ENCODE measurements at places on chromosomes 3 and 15.

GRCh38 chr3:27758083-27758482 is 36.0 kb upstream of the EOMES start:
- DNase-seq: no peak

- peak; percentile 15 for DNase-seq
Measured at GRCh38 chr15:40061212-40061901, 22.4 kb upstream of the SRP14 start.

DNA sequence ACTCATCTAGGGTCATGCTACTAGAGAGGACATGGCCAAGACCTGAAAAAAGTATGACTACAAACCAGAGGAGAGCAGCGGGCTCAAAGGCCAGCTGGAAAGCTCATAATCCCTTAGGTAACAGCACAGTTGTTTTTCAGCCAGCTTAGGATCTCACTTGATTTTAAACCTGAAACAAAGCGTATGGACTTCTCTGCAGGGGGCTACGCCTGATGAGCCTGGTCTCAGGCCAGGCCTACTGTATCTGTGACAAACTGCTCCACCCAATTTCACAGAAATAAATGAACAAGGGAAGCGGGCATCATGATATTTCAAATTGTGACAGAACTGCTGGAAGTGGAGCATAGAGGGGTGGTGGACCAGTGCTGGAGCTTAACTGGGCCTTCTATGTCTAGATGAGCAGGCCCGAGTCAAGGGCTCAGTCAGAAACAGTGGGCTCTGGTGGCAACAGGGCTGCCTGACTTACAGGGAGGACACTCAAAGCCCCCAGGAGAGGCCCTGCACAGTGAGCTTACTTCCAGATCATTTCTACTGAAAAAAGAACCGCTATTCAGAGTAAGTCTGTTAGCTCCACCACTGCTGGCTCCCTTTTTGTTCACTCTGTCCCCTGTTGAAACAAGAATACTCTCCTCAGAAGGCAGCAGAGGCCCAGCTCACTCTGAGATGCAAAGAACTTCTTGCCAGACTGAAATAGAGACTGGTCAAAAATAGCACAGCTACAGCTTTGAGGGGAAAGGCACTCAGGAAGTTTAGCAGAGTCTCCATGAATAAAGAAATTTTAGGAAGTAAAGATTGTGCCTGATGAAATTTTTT is 47.0 kb downstream of the LRIG1 start:
- no peak for DNase-seq

DNA sequence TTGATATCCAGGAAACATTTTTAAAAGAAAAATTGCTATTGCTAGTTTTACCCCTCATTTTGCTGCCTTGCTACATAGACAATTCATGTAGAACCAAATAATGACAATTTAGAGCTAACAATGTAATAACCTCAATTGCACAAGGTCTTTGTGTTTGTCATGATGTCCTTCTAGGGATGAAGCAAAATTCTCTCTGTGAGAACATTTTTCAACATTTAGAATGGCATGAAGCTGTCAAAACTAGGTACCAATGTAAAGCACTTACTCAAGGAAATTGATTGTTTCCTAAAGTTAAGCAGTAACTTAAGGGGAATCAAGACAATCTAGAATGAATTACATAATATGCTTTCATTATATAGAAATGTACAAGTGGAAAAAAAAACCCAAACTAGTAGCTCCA is 7.9 kb upstream of the FGF7 start:
- no peak for DNase-seq

GRCh38 chr3:117562000-117562399 is 852.4 kb downstream of the TUSC7 start:
- DNase-seq: no peak

DNA sequence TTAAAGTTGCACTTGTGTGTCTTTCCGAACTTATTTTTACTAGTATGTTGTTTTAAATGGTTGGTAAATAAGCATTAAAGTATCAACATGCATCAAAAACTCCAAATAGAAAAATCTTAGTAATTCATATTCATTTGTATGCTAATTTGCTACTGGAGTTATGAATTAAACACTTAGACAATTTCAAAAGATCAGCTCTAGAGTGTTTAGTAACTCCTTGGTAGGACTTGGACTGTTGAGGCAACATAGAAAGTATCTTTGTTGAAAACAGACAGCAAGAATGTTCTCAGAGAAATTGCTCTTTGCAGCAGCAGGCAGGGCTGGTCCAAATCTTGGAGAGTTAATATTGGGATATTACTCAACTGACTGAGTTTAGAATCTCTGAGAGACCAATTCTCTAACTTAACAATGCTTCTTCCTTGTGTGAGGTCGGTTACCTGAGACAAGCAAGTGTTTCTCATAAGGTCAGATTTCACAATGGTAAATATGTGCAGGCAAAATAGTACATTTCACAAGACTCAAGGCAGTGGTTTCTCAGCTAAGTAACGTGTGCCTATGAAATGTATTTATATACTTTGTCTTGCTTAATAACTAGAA is 147.8 kb upstream of the IL12A start:
- DNase-seq: no peak

DNA sequence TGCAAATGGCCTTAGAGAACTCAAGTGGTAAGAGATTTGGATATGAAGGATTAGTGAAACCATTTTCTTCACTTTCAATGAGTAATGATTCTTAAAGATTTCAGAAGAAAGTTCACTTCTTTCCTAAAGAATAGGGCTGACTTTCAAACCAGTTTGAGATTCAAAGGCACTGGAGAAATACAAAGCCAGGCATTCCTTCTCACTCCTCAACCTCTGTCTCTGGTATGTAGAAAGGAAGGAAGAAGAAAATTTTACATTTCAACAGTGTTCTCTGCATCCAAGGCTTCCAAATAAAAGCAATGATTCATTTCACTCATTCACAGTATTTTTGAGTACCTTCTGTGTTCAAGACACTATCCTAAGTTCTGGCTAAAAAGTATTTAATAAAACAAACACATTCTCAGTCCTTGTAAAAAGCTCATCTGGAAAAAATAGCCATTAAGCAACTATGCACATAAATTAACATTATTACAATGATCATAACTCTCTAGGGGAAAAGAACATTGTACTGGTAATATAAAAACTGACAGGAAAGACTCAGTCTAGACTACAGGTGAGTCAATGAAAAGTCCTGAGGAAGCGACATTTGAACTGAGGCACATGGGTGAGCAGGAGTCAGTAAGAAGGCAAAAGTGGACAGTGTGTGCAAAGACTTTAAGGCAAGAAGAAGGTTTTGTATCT is 79.5 kb downstream of the IMPG2 start:
- DNase-seq: no peak

DNA sequence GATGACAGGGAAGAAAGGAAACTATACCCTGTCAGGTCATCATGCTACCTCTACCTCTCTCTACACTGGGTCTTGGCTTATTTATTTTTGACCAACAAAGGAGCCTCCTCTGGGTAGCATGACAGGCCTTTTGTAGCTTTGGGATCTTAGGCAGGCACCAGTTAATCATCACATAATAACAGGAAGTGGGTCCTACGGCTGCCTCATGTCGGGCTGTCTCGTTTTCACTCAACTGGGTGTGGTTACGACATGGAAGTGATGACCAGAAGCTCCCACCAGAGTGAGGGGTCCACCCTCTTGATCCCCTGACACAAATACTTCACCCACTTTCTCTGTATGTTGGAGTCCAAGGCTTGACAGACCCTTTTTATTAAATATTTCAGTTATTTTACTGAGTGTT is 105.3 kb downstream of the CD47 start:
- no peak for DNase-seq

GRCh38 chr15:100766243-100767000 is 113.2 kb upstream of the ALDH1A3 start:
- DNase-seq: no peak

DNA sequence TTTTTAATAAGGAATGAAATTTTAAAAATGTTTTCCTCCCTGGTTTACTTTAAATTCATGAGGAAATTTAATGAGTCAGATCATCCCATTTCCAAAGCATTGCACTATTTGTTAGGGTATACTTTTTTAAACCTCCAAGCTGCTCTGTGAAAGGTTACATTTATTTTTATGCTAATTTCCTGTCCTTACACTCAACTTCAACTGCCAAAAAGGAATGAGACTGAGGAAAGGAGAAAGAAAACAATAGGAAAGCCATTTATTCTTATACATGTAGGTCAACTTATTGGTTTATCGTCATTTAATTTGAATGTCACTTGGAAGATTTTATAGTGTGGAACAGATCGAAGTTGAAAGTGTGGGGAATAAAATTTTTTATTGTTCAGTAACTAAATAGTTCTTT is 104.1 kb downstream of the ALCAM start:
- DNase-seq: no peak

- no peak for DNase-seq
Measured at GRCh38 chr3:188326111-188326510, 172.2 kb downstream of the LPP start.

DNA sequence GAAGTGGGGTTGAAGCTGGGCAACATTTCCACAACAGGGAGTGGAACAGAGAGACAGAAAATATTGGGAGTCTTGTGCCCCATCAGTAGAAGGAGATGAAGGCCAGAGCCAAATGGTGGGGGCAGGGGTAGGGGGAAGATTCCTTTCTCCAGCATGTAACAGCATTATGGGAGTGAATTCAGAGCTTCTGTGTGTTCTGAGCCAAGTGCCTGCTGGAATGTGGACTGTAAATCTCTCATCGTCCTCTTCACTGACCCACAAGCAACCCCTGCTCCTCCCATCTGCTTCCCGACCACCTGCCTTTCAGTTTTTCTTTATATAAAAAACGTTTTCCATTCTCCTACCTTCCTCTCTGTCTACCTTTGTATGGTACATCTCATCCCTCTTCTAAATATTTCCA is 344.2 kb upstream of the TPRG1 start:
- no peak for DNase-seq

- DNase-seq: peak; percentile 37
Measured at GRCh38 chr3:46097691-46098241, 70.5 kb upstream of the XCR1 start.

GRCh38 chr15:40479024-40479423 is 8.2 kb downstream of the CHST14 start:
- DNase-seq: no peak

DNA sequence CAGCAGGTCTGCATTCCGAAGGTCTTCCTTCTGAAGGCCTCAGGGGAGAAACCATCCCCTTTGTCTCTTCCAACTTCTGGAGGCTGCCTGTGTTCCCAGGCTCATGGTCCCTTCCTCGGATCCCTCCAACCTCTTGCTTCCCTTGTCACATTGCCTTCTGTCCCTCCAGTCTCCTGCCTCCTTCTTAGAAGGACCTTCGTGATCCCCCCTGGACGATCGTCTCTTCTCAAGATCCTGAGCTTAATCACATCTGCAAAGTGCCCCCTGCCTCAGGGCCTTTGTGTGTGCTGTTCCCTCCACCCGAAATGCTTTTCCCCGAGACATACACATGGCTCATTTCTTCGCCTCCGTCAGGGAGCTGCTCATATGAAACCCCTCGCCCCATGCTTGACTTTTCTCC is 505.8 kb downstream of the SHQ1 start:
- no peak for DNase-seq
